Stimulated activated CD4-positive, alpha-beta T cell treated with anti-CD3 and anti-CD28 coated beads, Interleukin-4, amount 100 ng/mL, for 1 hour (primary cell): ENCODE measurements at places on chromosomes 7 and 10.

DNA sequence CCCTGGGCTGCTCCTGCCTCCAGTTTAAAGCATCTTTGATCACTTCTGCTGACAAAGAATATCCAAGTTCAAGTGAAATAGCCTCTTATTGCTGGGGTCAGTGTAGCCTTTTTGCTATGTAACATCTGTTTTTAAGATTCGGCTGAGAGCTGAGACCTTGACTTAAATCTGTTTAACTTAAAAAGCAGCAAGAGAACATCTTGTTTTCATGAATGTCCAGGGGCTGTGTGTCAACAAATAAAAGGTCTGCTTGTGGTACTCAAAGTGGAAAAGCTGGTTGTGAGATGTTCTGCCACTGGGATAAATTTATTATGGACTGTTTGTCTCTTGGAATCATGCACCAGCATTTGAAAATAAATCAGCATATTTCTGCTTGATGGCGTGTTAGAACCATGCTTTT, 73.2 kb downstream of the CALD1 start:
- DNase-seq: no peak

- peak; percentile 4 for DNase-seq
Measured at GRCh38 chr10:68560943-68561864, 1.1 kb downstream of the TET1 start.

GRCh38 chr7:33764752-33765451, 140.4 kb upstream of the BMPER start:
- no peak for DNase-seq

- DNase-seq: no peak
Measured at GRCh38 chr7:107078517-107078966, 34.0 kb downstream of the PRKAR2B start.

DNA sequence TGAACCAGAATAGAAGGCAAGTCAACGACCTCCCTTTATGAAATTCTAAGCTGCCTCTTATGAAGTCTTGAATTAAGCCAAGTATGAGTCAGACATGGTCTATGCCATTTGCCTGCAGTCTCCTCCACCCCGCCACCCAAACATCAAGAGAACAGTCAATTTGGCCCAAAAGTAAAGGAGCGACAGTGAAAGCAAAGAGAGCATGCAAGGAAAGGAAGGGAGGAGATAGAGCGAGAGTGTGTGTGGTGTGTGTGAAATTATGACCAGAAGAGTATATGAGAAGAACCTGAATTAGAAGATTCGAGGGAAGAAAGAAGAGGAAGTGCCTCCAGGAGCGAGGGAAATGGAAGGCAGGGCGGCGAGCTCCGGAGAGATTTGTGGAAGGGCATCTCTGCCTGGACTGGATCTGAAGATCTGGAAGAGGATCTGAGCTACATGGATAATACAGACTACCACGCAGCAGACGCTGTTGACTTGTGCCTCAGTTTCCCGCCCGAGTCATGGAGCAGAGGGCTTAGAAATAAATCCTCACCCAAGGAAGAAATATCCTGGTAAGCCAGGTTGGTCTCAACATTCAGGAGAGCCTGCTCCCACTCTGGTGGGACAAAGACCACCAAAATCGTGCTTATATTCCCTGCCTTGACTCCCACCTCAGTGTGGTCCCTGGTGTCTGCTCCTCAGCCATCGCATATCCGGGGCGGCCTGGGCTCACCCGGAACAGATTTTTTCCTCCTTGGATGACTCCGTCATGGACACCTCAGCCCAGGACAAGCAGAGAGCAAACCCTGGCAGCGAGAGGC, 459 bp downstream of the ZDHHC6 start:
- DNase-seq: no peak

- no peak for DNase-seq
Measured at GRCh38 chr7:78296644-78297371, 498.2 kb downstream of the PHTF2 start.

DNA sequence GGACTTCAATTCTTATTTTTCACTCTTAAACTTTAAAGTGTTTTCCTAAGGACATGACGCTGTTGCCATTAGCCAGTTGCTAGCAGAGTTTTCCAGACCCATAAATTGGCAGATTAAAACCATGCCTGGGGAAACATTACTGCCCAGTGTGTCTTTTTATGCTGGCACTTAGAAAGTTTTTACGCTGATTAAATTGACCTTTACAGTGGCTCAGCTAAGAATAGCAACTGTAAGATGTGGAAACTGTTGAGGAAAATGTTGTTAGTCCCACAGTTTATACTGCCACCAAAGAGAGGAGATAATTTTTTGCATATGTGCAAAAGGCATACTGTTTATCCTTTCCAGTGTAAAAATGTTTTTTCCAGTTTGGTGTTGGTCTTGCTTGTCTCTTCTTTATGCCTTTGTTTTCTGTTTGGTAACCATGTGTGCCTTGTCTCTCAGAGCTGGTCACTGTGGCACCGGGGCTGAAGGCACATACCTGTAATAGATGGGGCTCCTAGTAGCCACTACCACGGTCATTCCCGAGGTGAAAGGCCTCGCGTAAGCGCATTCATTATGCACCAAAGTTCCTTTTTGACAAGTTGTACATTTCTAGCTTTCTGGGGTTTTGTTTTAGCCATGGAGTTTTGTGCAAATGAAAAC, 45.3 kb downstream of the CYP17A1 start:
- DNase-seq: no peak

DNA sequence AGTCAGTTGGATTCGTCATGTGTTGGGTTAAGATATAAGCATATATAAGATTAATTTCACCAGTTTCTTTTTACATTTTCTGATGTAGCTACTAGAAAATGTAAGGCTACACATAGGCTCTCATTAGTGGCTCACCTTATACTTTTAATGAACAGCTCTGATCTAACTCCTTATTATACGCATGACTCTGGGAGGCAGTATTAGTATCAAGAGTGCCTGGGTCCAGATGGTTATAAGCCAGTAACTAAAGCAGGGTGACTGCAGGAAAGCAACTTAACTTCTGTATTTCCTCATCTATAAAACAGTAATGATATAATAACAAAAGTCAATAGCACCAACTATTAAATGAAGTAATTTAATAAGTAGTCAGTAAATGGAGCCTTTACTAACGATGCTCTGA, 1.4 kb upstream of the ELMO1 start:
- no peak for DNase-seq

DNA sequence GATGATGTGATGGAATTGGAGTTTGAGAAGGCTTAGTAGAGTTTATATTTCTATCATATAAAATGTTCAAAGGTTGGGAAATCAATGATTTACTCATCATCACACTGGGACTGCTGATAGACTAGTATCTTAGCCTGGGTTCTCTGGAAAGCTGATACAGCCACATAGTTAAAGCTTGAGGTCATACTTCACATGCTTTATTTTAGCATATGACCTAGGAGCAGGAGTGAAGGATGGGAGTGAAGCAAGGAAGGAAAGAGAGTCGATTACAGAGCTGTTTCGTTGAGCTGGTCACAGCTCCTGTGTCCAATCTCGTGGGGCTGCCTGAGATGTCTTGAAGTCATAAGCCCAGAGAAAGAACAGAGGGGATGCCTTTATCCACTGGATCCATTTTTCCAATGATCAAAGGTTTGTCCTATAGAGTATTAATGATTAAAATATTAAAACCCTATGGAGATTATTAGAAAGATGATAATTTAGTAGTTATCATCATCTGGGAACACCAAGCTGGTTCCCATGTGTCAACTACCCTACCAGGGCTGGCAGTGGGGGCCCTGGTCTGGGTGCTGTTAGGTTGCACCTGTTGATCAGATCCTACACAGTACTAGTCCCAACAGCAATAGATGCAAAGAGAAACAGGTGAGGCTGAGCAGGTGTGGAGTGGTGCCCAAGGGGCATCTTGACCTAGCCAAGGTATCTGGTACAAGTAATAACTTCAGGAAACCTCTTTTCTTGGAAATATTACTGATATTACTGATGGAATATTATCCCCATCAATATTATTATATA, 77.8 kb downstream of the BAMBI start:
- no peak for DNase-seq

- no peak for DNase-seq
Measured at GRCh38 chr7:94648731-94649130, 7.2 kb downstream of the SGCE start.

DNA sequence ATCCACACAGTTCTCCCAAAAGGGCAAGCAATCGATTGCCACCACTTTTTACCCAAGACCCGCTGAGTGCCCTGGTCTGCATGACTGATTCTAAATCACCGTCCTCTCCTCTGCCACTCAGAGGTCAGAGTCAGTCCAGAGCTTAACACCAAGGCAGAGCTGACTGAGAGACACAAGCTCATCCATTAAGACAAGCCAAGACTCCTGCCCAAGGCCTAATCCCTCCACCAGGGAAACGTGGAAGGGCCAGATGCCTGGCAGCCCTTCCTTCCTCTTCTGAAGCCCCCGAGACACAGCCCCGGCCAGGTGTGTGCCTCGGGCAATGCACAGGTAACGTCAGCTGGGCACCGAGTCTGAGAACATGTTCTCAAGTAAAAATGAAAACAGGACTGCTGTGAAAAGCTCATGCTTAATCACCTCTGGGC, 51.7 kb downstream of the DIP2C start:
- DNase-seq: no peak

- DNase-seq: no peak
Measured at GRCh38 chr7:20114468-20114867, 102.7 kb downstream of the MACC1 start.
